GM12864 (cell line): ENCODE measurements at places on chromosomes 1 and 21.

DNA sequence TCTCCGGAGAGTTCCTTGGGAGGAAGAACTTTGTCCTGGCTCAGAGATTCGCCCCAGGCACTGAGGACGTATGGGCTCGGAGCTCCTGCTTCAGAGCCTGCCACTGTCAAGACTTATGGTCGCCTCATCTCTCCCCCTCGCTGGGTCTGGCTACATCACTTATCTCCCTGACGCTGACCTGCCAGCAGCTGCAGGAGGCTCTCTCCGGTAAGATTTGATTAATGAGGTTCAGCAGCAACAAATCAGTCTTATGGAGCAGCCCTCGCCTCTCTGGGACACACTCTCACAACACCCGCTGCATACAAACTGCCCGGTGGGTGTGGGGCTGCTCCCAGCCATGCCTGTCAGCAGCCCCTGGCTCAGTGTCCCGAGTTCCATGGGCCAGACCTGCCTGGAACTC lies 297.8 kb downstream of the RRAGC start:
- DNase-seq, result no peak

- DNase-seq, result no peak
Measured at GRCh38 chr21:20040768-20041167, 957.4 kb upstream of the NCAM2 start.

DNA sequence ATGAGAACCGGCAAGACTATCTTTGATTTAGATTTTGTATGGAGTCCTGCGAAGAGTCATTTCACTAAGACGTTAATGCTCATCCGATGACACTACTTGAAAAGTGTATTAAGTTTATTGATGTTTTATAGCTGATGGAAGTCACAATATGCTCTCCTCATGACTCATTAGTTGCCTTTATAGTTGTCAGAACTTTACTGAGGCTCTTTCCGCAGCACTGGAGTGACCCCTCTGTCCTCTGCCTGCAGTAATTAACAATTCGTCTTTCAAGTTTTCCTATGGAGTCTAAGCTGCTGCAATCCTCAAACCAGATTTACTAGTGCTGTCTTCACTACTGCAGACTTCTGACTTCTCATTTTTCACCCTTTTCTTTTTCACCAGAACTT lies 853 bp downstream of the USP16 start:
- no peak for DNase-seq

GRCh38 chr1:221829327-221830015 lies 87.6 kb upstream of the DUSP10 start:
- DNase-seq, result no peak

- no peak for DNase-seq
Measured at GRCh38 chr1:41560931-41561330, 76.4 kb upstream of the EDN2 start.

DNA sequence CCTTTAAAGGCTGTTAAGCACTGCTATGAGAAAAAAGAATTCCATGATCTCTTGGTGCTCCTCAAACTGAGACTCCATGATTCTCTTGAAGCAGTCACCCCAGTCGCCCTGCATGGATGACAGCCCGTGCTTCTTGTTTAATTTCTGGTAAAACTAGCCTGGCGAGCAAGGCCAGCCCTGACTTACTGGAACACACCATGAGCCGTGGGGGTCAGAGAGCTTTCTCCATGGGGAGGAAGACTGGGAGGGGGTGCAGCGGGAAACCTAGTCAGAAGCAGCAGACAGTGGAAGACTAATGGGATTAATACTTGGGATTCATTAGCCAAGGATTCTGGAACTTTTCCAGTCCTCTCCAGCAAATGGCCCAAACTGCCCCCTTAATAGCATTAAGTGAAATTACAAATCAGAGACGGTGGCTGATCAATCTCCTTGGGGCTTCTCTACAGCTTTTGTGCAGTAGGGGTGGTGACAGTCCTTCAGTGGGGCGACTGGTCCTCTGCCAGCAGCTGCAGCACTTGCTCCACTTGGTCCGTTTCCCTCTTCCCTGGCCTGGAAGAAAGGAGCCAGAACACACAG lies 57.2 kb upstream of the LRRN2 start:
- DNase-seq, result no peak

DNA sequence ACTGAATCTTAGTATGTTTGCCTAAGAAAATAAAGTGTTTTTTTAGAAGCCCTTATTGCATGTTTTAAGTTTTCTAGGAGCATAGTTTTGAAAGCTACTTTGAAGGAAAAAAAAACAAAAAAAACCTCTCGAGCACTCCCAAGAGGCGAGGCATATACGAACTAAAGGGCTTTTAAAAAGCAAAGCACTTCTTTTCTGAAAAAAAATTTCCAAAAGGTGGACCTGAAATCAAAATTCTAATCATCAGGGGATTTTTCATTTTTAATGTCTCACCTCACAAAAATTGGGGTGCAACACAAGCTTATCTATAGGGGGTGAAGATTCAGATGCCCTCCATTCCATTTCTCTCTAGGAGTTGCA lies 594 bp downstream of the GLMN start:
- DNase-seq, result no peak

- no peak for DNase-seq
Measured at GRCh38 chr1:17618558-17619247, 79.2 kb downstream of the ARHGEF10L start.

GRCh38 chr1:59601041-59601441 lies 213.7 kb upstream of the HOOK1 start:
- no peak for DNase-seq

GRCh38 chr1:33656467-33657005 lies 184.1 kb downstream of the ZSCAN20 start:
- DNase-seq, result no peak

DNA sequence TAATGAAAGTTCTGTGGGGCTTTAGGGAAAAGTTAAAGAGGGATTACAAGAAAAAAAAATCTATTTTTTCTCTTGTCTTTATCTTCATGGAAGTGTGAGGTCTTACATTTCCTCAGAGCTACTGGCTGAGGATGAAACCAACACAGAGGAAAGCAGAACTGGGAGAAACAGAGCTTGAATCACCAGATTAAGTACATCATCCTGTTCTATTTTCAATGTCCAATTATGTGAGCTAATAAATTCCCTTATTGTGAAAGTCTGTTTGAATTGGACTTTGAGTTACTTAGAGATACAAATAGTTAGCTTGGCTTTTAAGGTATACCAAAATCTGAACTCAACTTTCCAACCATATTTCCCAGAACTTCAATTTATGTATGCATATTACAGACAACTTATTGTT lies 69.2 kb downstream of the LPGAT1 start:
- no peak for DNase-seq

DNA sequence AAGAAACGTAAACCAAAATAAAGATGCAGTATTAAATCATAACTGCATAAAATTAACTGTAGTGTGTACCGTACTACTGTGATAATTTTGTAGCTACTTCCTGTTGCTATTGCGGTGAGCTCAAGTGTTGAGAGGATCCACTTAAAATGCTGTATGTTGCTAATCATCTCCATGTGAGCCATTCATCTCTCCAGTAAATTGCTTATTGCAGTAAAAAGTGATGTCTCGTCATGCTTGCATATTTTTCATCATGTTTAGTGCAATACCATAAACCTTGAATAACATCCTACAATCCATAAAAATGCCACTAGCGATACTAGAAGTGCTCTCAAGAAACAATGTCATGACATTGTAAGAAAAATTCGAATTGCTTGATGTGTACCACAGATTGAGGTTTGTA lies 66.3 kb downstream of the RAVER2 start:
- DNase-seq, result no peak

GRCh38 chr1:201254625-201255478 lies 28.5 kb upstream of the PKP1 start:
- no peak for DNase-seq

GRCh38 chr1:92943502-92943847 lies 17.8 kb downstream of the DIPK1A start:
- DNase-seq, result no peak

- DNase-seq, result peak; percentile 73
Measured at GRCh38 chr1:161305867-161306519, 3.8 kb downstream of the MPZ start.

DNA sequence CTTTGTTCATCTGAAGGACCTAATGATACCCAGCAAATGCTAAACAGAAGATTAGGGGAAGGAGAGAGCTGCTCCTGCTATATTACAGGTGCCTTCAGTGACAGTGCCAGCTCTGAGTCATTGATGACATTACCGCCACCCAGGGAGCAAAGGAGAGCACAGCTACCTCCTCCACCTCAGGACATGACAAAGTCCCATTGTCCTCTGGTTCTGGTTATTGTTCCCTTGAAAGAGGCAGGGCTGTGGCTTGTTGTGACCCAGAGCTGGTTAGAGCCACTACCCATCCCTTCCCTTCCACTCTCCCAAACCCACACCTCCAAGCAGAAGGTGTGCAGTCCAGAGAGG lies 363.5 kb upstream of the DUSP10 start:
- no peak for DNase-seq

GRCh38 chr1:180173952-180174351 lies 19.3 kb downstream of the QSOX1 start:
- no peak for DNase-seq

- no peak for DNase-seq
Measured at GRCh38 chr1:5941671-5942070, 50.6 kb downstream of the NPHP4 start.

DNA sequence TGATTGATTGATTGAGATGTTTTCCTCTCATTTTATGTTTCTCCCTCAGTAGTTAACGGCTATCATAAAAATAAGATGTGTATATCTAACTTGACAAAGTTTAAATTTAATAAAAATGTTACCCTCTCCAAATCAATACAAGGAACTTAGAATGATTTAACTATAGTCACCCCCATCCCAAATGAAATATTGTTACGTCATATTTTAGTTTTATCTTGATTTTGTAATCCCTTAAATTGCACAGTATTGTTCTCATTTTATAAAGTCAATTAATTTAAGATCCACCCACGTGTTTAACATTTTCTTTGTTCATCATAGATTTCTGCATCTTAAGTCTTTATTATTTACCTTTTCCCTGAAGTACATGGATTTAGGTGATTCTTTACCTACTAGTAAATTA lies 37.2 kb downstream of the COLGALT2 start:
- DNase-seq, result no peak
